ENCODE measurements at places on chromosomes 12 and 14. TPM values are rescaled to one million over a fixed set of nuclear protein-coding genes. Genes with fewer than 3 reads are reported as not detected.

The HOXC11 gene
- total RNA-seq, result not detected

The APOLD1 gene
- total RNA-seq, result 88.8 TPM

The GZMB gene
- total RNA-seq, result 2.8 TPM

The RGS6 gene
- 1.0 TPM for total RNA-seq

The CPNE6 gene
- total RNA-seq, result not detected

The TSPAN8 gene
- total RNA-seq, result 0.51 TPM

The SDS gene
- total RNA-seq, result not detected

The TAS2R50 gene
- total RNA-seq, result 1.2 TPM

The CIPC gene
- 8.2 TPM for total RNA-seq

The CCDC196 gene
- total RNA-seq, result not detected

The ZFHX2 gene
- total RNA-seq, result not detected

The STAB2 gene
- not detected for total RNA-seq

The CCDC63 gene
- total RNA-seq, result not detected

The NOS1 gene
- total RNA-seq, result not detected

The PCED1B gene
- total RNA-seq, result 16.5 TPM

The DTX1 gene
- total RNA-seq, result 2.4 TPM

The BEST3 gene
- 0.21 TPM for total RNA-seq

The CAPZA3 gene
- not detected for total RNA-seq

The IGFBP6 gene
- total RNA-seq, result 762 TPM

The TMEM119 gene
- total RNA-seq, result 11.5 TPM

The AQP6 gene
- total RNA-seq, result not detected

The VRTN gene
- total RNA-seq, result 0.21 TPM

The PRR4 gene
- total RNA-seq, result not detected

The DDX55 gene
- total RNA-seq, result 42.0 TPM

The LRCOL1 gene
- total RNA-seq, result 1.5 TPM

The KRT75 gene
- not detected for total RNA-seq

The ASIC1 gene
- total RNA-seq, result 5.6 TPM

The CDCA3 gene
- 9.6 TPM for total RNA-seq

The BEGAIN gene
- 4.4 TPM for total RNA-seq

The FOXN4 gene
- total RNA-seq, result not detected

The PARPBP gene
- total RNA-seq, result 26.8 TPM

The IL26 gene
- total RNA-seq, result not detected

The PMCH gene
- not detected for total RNA-seq

The B4GALNT3 gene
- 2.2 TPM for total RNA-seq

The ERBB3 gene
- total RNA-seq, result 3.8 TPM

The DENR gene
- 50.0 TPM for total RNA-seq

The SMCO2 gene
- not detected for total RNA-seq

The TMEM117 gene
- 34.4 TPM for total RNA-seq

The RPS6KL1 gene
- not detected for total RNA-seq

The MYF6 gene
- total RNA-seq, result not detected

The CCDC197 gene
- total RNA-seq, result not detected

The ARID4A gene
- 8.8 TPM for total RNA-seq

The TEX52 gene
- total RNA-seq, result not detected

The SLC22A17 gene
- 45.9 TPM for total RNA-seq

The HCAR1 gene
- not detected for total RNA-seq

All from uterus (tissue), 4 donors.